ENCODE measurements at places on chromosomes 4 and X.

GRCh38 chr4:136412708-136413107, 1119.6 kb downstream of the PCDH18 start:
- no peak for DNase-seq

- DNase-seq: no peak
Measured at GRCh38 chr4:73801692-73802091, 34.8 kb upstream of the CXCL6 start.

GRCh38 chrX:51893931-51894696, 691 bp downstream of the MAGED1 start:
- peak; percentile 20 for DNase-seq

GRCh38 chrX:118216087-118216486, 99.5 kb upstream of the KLHL13 start:
- peak; percentile 36 for DNase-seq

DNA sequence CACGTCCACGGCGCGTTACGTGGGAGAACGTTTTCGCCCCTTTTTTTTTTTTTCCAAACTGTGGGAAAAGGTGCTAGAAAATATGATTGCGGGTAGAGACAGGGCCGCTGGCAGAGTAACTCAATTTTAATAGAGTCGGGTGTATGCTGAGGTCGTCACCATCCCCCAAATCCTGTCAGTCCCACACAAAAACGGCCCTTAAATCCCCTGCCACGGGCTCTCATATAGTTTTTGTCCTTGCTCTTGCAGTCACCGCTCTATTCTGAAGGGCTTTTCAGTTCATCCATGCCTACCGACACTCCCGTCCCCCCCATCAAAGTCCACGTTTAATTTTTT, 796 bp upstream of the MED14 start:
- peak; percentile 24 for DNase-seq

GRCh38 chr4:26607776-26608175, 23.9 kb downstream of the TBC1D19 start:
- no peak for DNase-seq

GRCh38 chr4:101824500-101824899, 34.0 kb downstream of the BANK1 start:
- DNase-seq: no peak

DNA sequence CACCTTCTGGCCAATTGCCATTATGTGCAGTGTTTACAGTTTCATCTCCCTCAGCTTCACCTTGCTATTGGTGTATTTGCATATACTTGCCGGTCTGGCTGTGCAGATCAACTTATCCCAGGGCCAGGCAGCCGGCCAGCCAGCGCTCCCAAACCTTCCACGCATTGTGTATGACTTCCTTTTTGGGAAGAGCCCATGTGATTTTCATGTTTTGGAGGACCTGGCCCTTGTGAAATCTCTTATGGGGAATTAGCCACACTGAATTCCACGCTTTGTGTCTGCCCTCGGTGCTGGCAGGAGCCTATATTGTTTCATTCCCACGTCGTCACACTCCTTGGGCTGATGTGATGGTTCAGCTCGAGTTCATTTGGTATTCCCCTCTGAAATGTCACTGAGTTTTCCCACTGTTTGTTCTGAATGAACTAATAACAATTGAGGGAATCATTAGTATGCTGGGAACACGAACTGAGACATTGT, 6.0 kb upstream of the PDLIM3 start:
- no peak for DNase-seq

DNA sequence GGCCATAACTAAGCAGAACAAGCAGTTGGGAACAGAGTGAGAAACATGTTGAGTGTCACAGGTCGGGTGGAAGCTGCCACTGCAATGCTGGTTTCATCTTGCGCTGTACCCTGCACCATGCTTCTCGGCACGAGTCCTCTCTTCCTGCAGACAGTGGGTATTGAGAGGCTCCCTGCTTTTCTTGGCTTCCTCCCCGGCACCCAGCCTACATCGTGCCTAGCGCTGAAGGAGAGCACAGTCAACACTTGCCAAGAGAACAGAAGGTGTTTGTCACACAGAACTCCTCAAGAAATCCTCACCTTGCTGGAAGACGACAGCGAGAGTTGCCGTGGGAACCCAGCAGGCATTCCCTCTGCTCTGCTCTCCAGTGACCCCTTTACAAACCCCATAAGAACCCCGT, 53.6 kb downstream of the EVC2 start:
- DNase-seq: no peak

- DNase-seq: no peak
Measured at GRCh38 chr4:165654556-165654955, 218.5 kb upstream of the TLL1 start.

- peak; percentile 42 for DNase-seq
Measured at GRCh38 chrX:106612393-106612763, 600 bp downstream of the RADX start.

- no peak for DNase-seq
Measured at GRCh38 chr4:109451544-109452273, 18.1 kb downstream of the SEC24B start.

GRCh38 chrX:79366873-79367749, at the start of gene ITM2A:
ITM2A (minus strand) TSS chrX:79367334; CDS start chrX:79367215, 119 bp downstream.
- DNase-seq: no peak

DNA sequence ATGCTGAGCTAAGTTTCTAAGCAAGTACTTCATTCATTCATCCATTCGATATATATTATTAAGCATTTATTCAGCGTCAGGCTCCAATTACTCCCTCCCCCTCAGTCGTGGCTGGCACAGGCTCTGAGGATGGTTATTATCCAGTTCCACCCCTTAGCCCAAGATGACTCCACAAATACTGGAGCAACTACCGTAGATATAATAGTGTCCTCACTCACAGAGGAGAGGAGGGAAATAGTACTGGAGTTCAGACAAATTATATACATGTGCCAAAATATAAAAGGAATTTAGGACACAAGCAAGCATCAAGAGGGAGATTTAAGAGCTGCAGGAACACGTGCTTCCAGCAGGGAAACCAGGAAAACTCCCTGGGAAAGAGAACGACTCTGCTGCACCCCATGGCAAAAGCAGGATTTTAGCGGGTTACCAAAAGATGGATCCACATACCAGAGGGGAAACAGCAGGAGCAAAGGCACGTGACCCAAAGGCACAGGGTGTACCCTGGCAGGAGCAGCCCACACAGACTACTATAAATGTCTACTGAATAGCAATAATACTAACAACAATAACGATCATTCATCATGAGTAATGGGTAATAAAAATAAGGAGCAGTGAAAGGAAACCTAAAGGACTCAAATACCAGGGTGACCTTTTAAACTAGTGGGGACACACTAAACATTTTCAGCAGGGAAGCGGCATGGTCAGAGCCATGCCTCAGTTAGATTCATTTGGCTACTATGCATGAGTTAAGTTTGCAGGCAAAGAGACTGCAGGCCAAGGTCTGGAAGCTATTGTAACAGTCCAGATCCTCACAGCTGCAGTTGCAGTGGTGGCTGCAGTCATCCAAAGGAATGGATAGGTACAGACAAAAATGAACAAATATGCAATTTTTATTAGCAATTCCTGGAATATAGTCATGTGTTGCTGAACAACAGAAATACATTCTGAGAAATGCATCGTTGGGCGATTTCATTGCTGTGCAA, 153.7 kb downstream of the APBB2 start:
- DNase-seq: no peak

GRCh38 chrX:71846429-71846828, 64.2 kb upstream of the NHSL2 start:
- DNase-seq: peak; percentile 46

DNA sequence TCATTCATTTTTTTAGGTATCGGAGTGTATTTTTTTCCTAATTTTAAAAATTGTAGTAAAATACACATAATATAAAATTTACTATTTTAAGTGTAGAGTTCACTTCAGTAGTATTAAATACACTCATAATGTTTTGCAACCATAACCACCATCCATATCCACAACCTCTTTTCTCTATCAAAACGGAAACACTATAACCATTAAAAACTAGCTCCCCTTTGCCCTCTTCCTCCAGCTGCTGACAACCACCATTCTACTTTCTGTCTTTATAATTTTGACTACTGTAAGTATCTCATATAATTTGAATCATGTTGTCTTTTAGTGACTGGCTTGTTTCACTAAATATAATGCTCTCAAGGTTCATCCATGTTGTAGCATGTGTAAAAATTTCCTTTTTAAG, 205.4 kb upstream of the CXorf51B start:
- DNase-seq: no peak

GRCh38 chr4:107261241-107261874, 225.2 kb upstream of the DKK2 start:
- DNase-seq: no peak

DNA sequence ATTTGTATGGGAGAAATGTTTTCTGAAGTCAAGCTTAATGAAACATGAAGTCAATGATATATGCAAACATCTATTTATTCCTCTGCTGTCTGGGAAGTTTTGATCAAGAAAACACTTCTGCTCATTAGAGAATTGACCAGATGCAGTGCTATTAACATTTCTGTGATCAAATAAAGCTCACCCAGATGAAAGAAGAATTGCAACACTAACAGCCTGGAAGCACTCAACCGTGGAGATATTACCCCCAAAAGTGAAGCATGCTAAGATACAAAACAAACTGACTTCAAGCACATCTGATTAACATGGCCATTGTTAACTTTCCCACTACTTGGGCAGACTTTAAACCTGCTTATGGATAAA, 73.7 kb upstream of the GUCY1A1 start:
- DNase-seq: no peak

GRCh38 chrX:148700021-148700420, 199.6 kb downstream of the AFF2 start:
- DNase-seq: no peak

- DNase-seq: no peak
Measured at GRCh38 chrX:47158131-47158530, 13.1 kb downstream of the RBM10 start.

DNA sequence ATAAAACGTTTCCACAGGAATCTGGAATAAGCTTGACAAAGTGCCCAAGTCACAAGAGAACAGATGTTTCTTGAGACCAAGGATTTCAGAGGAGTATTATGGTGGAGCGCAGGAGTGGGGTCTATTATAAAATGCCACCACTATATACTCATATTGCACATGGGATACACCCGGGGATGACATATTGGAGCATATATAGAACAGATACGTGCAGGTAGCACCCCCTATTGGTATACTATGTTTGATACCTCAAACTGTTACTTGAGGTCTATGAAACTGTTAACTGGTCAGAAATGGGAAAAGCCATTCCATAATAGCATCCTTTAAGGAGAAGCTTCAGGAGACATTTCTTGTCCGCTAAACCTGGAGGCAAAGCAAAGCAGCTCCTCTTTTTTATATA, 86.0 kb downstream of the PCYT1B start:
- peak; percentile 35 for DNase-seq

GRCh38 chr4:162645381-162645780, 481.6 kb upstream of the FSTL5 start:
- no peak for DNase-seq

DNA sequence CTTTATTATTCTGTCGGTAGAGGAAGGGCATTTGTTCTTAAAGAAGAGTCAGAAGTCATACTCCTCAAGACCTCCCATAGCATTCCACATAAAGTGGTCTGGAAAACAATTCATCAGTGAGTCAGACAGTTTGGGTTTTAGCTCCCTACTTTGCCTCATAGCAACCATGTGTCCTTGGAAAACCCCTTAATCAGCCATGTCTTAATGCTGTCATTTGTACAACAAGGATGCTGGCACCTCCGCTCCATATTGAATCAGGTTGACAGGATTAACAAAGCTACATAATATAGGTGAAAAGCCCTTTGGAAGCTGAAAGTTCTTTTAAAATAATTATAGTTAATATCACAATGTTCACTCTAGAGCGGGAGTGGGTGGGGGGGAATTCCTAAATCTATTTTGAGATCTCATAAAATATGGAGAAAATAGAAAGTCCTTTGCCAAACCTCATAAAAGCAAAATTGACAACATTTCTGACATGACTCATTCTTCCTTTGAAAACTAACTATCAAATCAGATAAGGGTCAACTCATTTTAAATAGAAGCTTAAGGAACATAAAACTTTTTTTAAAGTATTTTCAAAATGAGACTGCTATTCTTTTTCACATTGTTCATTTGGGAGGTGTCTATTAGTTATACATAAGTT, 37.3 kb upstream of the GUCY1A1 start:
- DNase-seq: no peak

GRCh38 chr4:26719954-26720552, 136.2 kb downstream of the TBC1D19 start:
- peak; percentile 28 for DNase-seq

GRCh38 chrX:116009346-116009745, 161.2 kb upstream of the AGTR2 start:
- no peak for DNase-seq

GRCh38 chrX:53082773-53083616, 828 bp downstream of the TSPYL2 start:
- DNase-seq: no peak

DNA sequence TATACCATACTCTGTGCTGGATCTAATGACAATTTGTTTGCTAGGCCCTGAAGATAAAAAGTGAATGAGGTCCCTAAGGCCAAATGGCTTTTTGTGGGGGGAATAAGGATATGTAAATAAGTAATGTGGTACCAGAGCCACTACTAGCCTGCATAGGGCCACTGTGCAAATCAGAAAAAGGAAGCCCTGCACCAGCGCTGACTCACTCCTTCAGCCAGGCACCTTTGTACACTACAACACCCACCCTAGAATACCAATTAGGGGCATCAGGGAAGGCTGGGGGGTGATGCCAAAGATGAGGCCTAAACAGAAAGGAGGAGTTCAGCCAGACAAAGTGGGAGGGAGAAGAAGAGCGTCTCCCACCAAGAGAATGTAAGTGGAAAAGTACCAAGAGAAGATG, 122.2 kb downstream of the CAMK2D start:
- DNase-seq: no peak

- no peak for DNase-seq
Measured at GRCh38 chr4:130393642-130394041, 1297.7 kb downstream of the C4orf33 start.
